ENCODE measurements at places on chromosomes 1 and 21.

- DNase-seq = no peak
Measured at GRCh38 chr1:16134066-16134801, 21.6 kb downstream of the EPHA2 start.

DNA sequence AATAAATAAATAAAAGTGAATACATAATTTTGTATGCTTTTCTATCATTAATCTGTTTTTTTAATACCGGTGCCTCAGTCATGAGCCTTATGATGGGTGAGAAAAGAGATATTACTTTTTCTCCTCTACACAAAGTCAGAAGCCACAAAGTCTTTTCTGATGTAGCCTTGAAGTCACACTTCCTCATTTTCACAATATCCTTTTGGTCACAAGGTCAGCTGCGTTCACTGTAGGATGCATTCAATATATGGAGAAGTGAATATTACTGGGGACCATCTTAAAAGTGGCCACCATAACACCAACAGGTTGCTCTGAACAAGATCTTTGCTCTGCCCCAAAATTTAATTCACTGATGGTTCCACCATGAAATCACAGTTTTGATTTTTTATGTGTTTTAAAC, 83.3 kb upstream of the TNR start:
- DNase-seq = no peak

DNA sequence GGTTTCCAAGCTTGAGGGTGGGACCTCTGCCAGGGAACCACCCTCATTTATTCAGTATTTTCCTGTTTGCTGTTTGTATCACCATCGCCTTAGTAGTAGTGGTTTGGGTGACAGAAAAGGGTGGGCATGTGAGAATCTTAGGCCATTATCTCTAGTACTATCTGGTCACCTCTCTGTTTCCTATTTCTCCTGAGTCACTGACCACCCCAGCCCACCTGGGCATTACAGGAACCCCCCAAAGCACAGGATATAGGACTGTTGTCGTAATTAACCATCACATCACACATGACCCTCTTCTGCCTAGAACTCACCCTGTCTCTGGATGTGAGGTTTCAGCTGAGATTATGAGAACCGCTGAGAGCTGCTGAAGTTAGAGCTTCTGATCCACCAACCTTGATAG, 60.4 kb downstream of the IL23R start:
- DNase-seq = no peak

DNA sequence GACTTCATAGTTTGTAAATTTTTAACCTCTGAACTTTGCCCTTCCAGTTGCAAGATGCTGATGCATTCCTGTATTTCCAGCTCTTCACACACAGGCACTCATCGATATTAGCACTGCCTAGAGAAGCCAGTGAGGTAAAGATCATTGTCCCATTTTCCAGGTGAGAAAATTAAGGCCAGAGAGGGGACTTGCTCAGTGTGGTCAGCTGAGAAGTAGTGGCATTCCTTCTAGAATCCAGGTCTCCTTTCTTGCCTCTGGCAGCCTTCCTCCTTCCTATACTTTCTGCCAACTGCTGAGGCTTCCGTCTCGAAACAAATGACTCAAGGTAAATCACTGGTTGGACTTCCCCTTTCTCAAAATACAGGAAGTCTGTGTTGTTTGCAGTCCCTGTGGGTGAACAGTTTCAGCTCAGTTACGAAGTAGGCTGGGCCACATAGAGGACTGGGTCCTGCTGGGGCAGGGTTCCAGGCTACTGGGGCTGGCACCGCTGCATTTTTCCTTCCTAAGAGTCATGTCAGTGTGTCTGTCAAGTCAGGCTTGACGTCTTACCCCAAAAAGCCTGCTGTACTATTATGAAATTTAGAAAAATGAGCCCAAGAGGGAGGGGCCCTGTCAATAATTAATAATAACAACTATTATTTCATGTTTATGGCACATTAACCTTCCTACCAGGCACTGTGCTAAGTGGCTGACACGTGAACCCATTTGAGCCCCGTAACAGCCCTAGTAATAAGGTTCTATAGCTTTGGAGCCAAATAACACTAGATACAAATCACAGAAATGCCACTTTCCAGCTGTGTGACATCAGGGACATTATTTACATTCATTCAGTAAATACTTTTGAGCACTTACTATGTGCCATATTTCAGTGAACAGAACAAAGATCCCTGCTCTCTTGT, 16.6 kb upstream of the RNF19B start:
- DNase-seq = peak; percentile 60

- DNase-seq = no peak
Measured at GRCh38 chr1:12142141-12142823, 24.5 kb upstream of the TNFRSF1B start.

GRCh38 chr1:202143768-202144401, 652 bp downstream of the ARL8A start:
- peak; percentile 38 for DNase-seq

DNA sequence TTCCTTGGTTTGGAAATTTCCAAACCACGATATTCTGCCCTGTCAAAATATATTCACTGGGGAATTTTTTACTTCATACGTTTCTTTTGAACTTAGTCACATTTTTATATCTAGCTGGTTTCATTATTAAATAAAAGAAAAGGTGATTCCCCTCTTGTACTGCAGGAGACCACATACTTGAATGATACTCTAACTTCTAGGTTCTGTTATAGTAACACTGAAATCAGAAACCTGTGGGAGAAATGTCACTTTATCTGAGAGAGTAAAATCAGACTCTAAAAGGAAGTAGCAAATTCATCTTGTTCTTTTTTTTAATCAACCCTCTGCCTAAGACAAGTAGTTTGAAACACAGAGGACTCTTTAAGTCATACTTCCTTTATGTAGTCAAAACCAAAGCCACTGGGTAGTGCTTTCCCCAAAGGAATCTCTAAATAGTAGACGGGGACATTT, 34.4 kb downstream of the MRPL39 start:
- DNase-seq = no peak

- DNase-seq = peak; percentile 77
Measured at GRCh38 chr1:1068517-1069055, 5.5 kb downstream of the RNF223 start.

DNA sequence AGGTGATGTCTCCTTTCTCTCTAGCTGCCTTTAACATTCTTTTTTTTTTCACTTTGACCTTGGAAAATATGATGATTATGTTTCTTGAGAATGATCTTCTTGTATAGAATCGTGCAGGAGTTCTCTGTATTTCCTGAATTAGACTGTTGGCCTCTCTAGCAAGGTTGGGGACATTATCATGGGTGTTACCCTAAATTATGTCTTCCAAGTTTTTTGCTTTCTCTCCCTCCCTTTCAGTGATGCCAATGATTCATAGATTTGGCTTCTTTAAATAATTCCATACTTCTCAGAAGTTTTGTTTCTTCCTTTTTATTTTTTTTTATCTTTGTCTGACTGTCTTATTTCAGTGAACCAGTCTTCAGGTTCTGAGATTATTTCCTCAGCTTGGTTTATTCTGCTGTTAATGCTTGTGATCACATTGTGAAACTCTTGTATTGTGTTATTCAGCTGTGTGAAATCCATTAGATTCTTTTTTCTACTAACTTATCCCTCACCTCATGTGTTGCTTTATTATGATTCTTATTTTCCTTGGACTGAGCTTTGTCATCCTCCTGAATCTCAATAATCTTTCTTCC, 268.4 kb upstream of the NRIP1 start:
- no peak for DNase-seq

DNA sequence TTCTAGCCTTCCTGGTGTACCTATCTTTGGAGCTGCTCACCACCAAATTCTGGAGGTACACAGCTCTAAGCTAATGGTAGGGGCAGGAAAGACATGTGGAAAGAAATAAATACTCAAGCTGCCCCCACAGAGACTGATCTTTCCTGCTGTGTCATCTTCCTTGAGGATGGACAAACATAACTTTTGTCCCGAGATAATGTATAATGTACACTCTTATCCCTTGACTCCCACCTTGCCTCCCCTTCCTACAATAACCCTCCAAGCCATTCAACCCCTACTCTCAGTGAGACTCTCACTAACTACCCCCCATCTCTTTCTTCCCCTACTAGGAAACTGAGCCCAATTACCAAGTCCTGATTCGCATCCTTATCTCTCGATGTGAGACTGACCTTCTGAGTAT, 12.2 kb downstream of the ANXA9 start:
- DNase-seq = no peak

GRCh38 chr1:166740668-166741276, 98.5 kb upstream of the POGK start:
- no peak for DNase-seq

GRCh38 chr1:165355977-165356811, at the start of gene LMX1A:
Gene LMX1A, minus strand, starts transcription at chr1:165356715. Its CDS starts 1,156 bp downstream, at chr1:165355559.
- no peak for DNase-seq

GRCh38 chr1:158520021-158520420, 34.2 kb downstream of the OR6Y1 start:
- no peak for DNase-seq

DNA sequence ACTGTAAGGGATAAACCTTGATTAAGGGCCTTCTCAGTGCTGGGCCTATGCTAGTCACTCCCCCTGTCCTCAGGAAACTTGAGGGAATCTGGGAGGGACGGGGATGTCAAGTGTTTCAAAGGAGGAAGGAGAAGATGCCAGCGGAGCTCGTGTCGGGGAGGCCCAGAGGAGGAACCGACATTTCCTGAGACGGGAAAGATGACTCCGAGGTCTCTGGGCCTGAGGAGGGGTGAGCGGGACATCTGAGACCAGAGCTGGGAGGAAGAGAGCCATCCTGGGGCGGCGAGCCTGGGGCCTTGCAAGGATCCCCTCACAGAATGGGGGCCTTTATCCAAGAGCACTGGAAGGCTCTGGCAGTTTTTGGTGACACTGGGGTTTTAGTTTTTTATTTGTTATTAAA, 10.4 kb downstream of the SLC66A1 start:
- DNase-seq = no peak

Data from activated T-cell treated with anti-CD3 and anti-CD28 coated beads, Interleukin-2, amount 50 U/mL, for 1 hour (primary cell).